ENCODE measurements at places on chromosomes 13 and 19. TPM values are rescaled to one million over a fixed set of nuclear protein-coding genes. Genes with fewer than 3 reads are reported as not detected.

The CGB2 gene
- 0.34 TPM for total RNA-seq

The ATP4B gene
- not detected for total RNA-seq

The SIGLEC10 gene
- total RNA-seq: not detected

The IRGC gene
- total RNA-seq: not detected

The ONECUT3 gene
- total RNA-seq: not detected

The GARIN5A gene
- total RNA-seq: 0.84 TPM

The SLITRK5 gene
- total RNA-seq: 4.9 TPM

The APOC4 gene
- not detected for total RNA-seq
